ENCODE measurements at places on chromosomes 7 and 10. TPM values are rescaled to one million over a fixed set of nuclear protein-coding genes. Genes with fewer than 3 reads are reported as not detected.

- no peak for DNase-seq
- peaks cover 3% of the 10 kb centered on the region for H3K27me3 ChIP-seq
- H3K4me3 ChIP-seq, result no peak overlapping the region
- H3K27ac ChIP-seq, result no peak overlapping the region
- no peaks in the 10 kb centered on the region for H3K4me1 ChIP-seq
- H3K36me3 ChIP-seq, result no peaks in the 10 kb centered on the region
Measured at GRCh38 chr10:97006364-97006763, 174.3 kb downstream of the LCOR start.

DNA sequence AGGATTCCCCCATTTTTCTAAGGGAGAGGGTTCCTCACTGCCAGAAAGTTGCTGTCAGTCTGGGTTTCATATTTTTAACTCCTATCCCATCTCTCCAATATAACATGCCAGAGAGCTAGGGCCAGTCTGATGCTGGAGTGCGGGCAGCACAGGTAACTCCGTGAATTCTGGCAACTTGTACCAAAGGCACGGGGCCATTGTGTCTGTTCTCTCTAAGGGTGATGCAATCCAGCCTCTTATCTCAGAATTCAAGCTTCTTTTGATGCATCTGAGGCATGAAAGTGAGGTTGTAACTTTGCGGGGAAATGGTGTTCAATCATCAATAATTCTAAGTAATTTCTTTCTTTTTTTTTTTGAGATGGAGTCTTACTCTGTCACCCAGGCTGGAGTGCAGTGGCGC is 1074.4 kb downstream of the TYW1 start:
- H3K27ac ChIP-seq, result no peak overlapping the region
- no peaks in the 10 kb centered on the region for H3K36me3 ChIP-seq
- no peaks in the 10 kb centered on the region for H3K4me1 ChIP-seq
- DNase-seq, result no peak

- no peak overlapping the region for H3K4me3 ChIP-seq
- H3K27me3 ChIP-seq, result no peaks in the 10 kb centered on the region
- no peak for DNase-seq
- no peaks in the 10 kb centered on the region for H3K36me3 ChIP-seq
- H3K4me1 ChIP-seq, result peaks cover 4% of the 10 kb centered on the region
Measured at GRCh38 chr7:22826593-22826992, 3.9 kb upstream of the TOMM7 start.

GRCh38 chr10:43254881-43255633 is 11.8 kb downstream of the RASGEF1A start:
- DNase-seq, result no peak
- H3K27me3 ChIP-seq, result no peaks in the 10 kb centered on the region
- H3K4me3 ChIP-seq, result no peak overlapping the region
- H3K36me3 ChIP-seq, result no peaks in the 10 kb centered on the region
- no peaks in the 10 kb centered on the region for H3K4me1 ChIP-seq

GRCh38 chr10:6145166-6145987 is 56.5 kb downstream of the RBM17 start:
- peak overlapping the region; percentile 43 for H3K27ac ChIP-seq
- no peaks in the 10 kb centered on the region for H3K36me3 ChIP-seq
- H3K4me1 ChIP-seq, result peaks cover 40% of the 10 kb centered on the region
- no peak for DNase-seq
- H3K4me3 ChIP-seq, result peak overlapping the region; percentile 81

GRCh38 chr7:78165854-78166253 is 367.3 kb downstream of the PHTF2 start:
- DNase-seq, result no peak
- no peak overlapping the region for H3K4me3 ChIP-seq
- H3K36me3 ChIP-seq, result no peaks in the 10 kb centered on the region
- H3K27ac ChIP-seq, result no peak overlapping the region
- H3K4me1 ChIP-seq, result no peaks in the 10 kb centered on the region
- no peaks in the 10 kb centered on the region for H3K27me3 ChIP-seq

DNA sequence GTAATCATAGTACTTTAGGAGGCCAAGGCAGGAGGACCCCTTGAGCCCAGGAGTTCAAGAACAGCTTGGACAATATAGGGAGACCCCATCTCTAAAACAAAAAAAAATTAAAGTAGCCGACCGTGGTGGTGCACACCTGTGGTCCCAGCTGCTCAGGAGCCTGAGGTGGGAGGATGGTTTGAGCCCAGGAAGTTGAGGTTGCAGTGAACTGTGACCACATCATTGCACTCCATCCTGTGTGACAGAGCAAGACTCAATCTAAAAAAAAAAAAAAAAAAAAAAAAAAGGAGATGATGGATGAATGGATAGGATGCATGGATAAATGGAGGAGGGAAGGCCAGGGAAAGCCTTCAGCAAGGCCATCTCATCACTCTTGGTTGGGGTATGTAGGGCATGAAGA is 33.4 kb upstream of the BMPR1A start:
- DNase-seq, result no peak
- peaks cover 5% of the 10 kb centered on the region for H3K27me3 ChIP-seq
- no peaks in the 10 kb centered on the region for H3K4me1 ChIP-seq

The CARD11 gene
- 6.6 TPM for total RNA-seq

The NRP1 gene
- total RNA-seq, result 73.5 TPM

The NUTM2E gene
- 0.50 TPM for total RNA-seq

The CNTNAP2 gene
- 14.0 TPM for total RNA-seq
